ENCODE measurements at places on chromosomes 12 and 14. TPM values are rescaled to one million over a fixed set of nuclear protein-coding genes. Genes with fewer than 3 reads are reported as not detected.

Gene CLBA1
- 1.2 TPM for total RNA-seq

Gene CNTN1
- total RNA-seq, result not detected

Gene SMIM41
- not detected for total RNA-seq

Gene RNASE3
- not detected for total RNA-seq

Gene ZNF384
- total RNA-seq, result 95.5 TPM

Gene MAP3K9
- total RNA-seq, result 6.4 TPM

Gene NUP37
- 72.8 TPM for total RNA-seq

Gene NXPH4
- 10.5 TPM for total RNA-seq

Gene KCNA5
- total RNA-seq, result not detected

Gene GCH1
- total RNA-seq, result 22.5 TPM

Gene PRB2
- total RNA-seq, result not detected

Gene CLEC4A
- total RNA-seq, result 0.99 TPM

Gene FITM1
- total RNA-seq, result 1.4 TPM

Gene SELPLG
- 25.3 TPM for total RNA-seq

Gene RERG
- total RNA-seq, result not detected

Gene PRPH
- total RNA-seq, result not detected

Gene C12orf50
- 0.08 TPM for total RNA-seq

Gene CLEC2A
- not detected for total RNA-seq

Gene SLCO1B1
- not detected for total RNA-seq

Gene SLC5A8
- total RNA-seq, result not detected

Gene SLC38A4
- not detected for total RNA-seq

Gene P2RX2
- not detected for total RNA-seq

Gene CLEC9A
- not detected for total RNA-seq

Gene PELI2
- 8.0 TPM for total RNA-seq

Gene B3GNT4
- total RNA-seq, result not detected

Gene CCDC196
- total RNA-seq, result not detected

Gene RPS6KA5
- 12.7 TPM for total RNA-seq

Gene TAS2R9
- not detected for total RNA-seq

Gene MIPOL1
- not detected for total RNA-seq

Gene PLBD1
- 0.61 TPM for total RNA-seq

Gene TAS2R7
- total RNA-seq, result not detected

Gene TTC9
- 14.1 TPM for total RNA-seq

Gene CRIP1
- total RNA-seq, result not detected

Gene ADCY4
- total RNA-seq, result 3.4 TPM

Gene DEPDC4
- total RNA-seq, result 3.4 TPM

Gene PRMT5
- total RNA-seq, result 124 TPM

Gene SERPINA3
- total RNA-seq, result not detected

Gene IFNG
- total RNA-seq, result not detected

Gene CCDC91
- total RNA-seq, result 26.2 TPM

Gene ACSM4
- total RNA-seq, result not detected
